ENCODE measurements at places on chromosomes 13 and 19.

DNA sequence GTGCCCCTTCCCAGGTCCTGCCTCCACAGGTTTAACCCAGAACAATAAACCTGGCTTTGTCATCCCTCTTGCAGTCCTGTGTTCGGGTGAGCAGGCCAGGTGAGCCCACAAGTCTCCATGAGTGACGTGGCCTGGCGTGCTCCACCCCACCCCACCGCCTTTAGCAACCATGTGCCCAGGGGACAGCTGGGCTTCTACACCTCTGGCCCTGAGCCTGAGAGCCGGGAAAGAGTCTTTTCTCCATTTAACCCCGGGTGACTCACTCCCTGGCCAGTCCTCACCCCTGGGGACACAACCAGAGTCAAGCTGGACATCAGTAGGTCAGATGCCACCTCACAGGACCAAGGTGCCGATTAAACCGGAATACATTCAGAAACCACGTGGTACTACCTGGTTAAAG is 4.1 kb downstream of the C19orf53 start:
- no peak for DNase-seq

GRCh38 chr19:55341171-55341588 is 1.5 kb downstream of the KMT5C start:
- no peak for DNase-seq

DNA sequence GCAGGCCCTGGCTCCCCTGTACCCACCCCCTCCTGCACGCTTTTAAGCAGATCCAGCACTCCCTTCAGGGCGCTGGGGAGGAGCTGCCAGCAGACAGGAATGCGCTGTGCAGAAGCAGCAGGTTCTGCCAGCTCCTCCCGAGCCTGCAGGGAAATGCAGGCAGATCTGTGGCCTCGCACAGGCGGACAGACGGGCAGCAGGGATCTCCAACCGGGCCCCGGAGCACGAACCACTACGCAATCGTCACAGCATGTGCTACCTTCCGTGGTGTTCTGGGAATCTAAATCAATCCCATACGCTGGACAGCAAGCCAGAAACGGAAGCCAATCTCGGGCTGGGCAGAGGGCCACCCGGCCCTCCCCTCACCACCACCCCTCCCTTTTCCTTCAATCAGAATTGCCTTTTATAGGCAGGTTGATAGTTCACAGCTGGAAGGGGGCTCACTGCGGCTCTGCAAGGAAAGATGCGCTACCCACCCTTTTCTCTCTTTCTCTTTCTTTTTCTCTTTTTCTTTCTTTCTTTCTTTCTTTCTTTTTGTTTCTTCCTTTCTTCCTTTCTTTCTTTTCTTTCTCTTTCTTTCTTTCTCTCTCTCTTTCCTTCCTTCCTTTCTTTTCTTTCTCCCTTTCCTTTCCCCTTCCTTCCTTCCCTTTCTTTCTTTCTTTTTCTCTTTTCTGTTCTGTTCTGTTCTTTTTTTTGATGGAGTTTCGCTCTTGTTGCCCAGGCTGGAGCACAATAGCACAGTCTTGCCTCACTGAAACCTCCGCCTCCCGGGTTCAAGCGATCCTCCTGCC is 99.9 kb downstream of the GNG7 start:
- no peak for DNase-seq

- DNase-seq: no peak
These were observed 884.2 kb downstream of the DIAPH3 start for GRCh38 chr13:59279576-59279975.

DNA sequence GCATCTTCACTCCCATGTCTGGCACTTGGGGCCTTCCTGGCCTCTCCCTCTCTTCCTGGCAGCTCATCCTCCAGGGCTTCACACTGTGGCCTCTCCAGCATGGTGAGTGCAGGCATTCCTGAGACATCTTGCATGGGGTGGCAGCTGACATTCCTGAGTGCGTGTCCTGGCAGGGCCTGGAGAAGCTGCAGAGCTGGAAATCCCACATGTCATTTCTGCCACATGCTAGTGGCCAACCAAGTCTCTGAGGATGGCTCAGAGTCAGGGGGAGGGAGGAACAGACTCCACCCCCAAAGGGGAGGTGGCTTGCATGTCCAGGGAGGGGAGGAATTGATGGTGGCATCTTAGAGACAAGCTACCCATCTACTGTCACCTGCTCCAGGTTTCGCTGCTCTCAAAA is 41.6 kb upstream of the AMER2 start:
- no peak for DNase-seq

Measured in HS-5 (cell line).